CD4-positive, alpha-beta T cell treated with Interleukin-21 for 1 hour (primary cell): ENCODE measurements at places on chromosomes 6 and 20.

- no peak for DNase-seq
Observed at GRCh38 chr6:23420659-23421350, 705.2 kb upstream of the NRSN1 start.

- DNase-seq, result no peak
Observed at GRCh38 chr20:43849496-43850186, 65.0 kb upstream of the TOX2 start.

GRCh38 chr6:12137480-12137879 lies 125.4 kb downstream of the HIVEP1 start:
- DNase-seq, result no peak

DNA sequence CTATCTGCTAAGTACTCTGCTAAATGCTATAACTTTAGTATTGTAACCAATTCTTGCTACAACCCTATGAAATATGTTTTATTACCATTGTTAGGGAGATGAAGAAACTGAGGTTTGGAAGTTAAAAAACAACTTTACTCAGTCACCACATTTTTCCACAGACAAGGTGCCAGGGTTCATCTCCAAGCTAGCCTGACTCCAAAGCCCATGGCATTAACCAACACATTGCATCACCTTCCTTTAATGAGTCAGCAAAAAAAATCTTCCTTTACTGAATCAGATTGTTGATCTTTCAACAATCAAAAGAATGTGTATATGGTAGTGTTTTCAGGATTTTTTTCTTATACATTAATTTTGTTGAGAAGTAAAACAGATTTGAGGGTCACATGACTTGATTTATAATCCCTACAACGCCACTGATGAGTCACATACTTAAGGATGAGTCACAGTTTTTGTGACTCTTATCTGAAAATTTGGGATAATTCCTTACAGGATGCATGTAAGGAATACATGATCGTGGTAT lies 41.5 kb downstream of the MAN1A1 start:
- no peak for DNase-seq

GRCh38 chr20:25608774-25609173 lies 15.0 kb downstream of the NANP start:
- no peak for DNase-seq

GRCh38 chr20:346640-347316 lies at the start of gene NRSN2:
NRSN2 (plus strand) TSS chr20:347111; CDS start chr20:349644, 2,533 bp downstream.
- DNase-seq, result peak; percentile 23

GRCh38 chr6:41236276-41236675 lies 8.1 kb downstream of the TREML4 start:
- DNase-seq, result no peak

DNA sequence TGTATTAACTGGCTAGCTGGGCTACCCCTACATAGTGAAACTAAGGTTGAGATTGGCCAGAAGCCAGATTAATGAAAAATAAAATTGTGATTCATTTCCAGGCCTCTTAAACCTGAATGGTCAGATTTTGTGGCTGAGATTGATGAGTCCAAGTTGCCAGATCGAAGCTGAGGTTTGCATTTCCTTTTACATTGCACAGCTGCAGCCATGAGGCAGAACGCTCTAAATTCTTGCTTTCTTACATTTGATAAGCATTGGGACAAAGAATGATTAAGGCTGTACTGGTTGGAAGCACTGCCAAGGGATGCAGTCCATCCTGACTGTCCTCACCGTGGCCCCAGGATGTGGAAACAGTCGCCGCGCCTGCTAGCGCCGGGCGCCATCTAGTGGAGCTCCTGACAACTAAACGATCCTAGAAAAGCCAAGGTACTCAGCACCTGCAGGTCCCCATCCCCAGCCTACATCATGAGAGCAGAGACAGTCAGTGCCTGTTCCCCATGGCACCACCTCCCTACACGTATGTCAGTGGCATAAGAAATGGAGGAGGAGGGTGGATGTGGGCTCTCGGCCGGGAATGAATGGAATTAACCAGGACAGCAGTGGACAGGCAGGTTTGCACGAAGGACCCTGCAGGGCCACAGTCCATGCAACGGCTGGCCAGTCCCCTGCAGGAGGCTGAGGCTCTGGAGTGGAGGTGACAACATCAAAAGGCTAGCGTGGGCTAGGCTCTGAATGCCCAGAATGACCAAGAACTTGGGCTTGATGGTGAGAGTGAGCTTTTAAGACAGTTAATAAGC lies 19.0 kb downstream of the PXDC1 start:
- DNase-seq, result peak; percentile 65

DNA sequence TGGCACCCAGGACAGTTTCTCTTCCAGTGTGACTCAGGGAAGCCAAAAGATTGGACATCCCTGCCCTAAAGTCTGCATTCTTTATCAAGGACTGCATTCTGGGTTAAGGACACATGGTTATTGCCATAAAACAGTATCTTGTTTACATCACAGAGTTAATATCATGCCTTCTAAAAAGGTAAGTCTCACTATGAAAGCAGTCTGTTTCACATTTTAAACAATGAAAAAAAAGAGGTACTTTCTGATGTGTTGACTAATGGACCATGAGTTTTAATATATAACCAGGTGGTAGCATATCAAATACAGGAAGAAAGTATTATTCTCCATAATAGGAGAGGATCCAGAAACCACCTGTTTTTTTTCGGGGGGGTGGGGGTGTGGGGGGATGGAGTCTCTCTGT lies 93.7 kb downstream of the TIAM2 start:
- no peak for DNase-seq

DNA sequence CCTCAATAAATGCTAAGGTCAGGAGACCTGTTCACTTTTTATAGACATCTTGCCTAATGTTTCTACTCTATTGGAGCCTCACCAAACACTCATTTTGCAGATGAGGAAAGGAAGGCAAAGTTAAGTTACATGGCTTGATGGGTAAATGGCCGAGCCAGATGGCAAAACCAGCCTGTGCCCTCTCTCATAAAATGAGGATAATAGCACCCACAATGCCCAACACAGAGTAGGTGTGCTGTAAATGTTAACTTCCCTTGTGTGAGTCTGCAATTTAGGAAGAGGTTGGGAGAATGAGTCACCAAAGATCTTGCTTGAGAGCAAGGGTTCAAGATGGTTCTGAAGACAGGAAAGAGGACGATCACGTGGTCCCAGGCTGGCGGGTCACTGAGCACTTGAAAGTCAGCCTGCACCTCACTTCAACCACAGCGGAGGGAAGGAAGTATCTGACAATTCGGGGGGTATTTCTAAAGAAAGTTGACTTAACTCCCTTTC lies 3.3 kb downstream of the KCNK5 start:
- peak; percentile 48 for DNase-seq

DNA sequence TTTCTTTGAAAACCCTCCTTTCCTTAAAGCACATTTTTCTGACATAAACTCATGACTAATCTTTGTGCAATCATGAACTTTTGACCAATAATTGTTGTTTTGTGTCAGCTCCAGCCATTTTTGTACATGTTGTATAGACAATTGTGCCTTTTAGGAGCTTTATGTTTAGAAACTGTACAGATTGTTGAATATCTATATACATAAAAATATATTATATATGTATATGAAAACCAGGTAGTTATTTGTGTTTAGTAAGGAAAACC lies 125.7 kb upstream of the EDN1 start:
- no peak for DNase-seq

GRCh38 chr6:252775-253535 lies 39.3 kb upstream of the DUSP22 start:
- no peak for DNase-seq

DNA sequence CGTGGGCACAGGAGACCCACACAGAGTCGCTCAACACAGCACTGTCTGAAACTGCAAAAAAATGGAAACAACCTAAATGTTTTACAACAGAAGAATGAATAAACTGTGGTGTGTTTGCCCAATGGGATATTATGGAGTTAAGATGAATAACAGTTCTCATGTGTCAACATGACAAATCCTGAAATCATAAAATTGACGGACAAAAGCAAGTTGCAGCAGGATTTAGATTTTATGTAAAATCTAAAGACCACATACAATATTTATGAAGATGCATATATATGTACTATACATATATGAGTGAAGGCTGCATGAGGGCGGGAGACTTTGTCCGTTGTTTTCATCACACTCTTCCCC lies 79.7 kb downstream of the GRM4 start:
- DNase-seq, result no peak

DNA sequence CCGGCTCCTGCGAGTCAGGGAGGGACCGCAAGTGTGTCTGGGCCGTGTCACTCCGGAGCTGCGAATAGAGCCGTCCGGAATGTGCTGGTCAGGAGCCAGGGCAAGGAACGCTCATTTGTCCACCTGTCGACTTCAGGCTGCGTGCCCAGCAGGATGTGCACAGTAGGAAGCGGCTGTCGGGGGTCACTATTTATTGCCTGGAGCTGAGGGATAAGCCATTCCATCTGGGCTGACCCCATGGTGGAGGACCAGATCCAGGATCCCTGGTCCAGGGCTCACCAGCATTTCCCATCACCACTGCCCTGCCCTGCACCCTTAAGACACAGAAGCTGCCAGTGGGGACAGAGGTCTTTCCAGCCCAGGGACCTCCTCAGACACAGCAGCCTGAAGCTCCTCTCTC lies 14.7 kb downstream of the NTSR1 start:
- DNase-seq, result no peak

- DNase-seq, result peak; percentile 29
Observed at GRCh38 chr20:62900692-62901584, 25.4 kb downstream of the DIDO1 start.

GRCh38 chr6:90765491-90765890 lies 178.6 kb upstream of the MAP3K7 start:
- DNase-seq, result no peak

GRCh38 chr6:139917951-139918630 lies 543.6 kb upstream of the CITED2 start:
- no peak for DNase-seq
